Amniotic stem cell (primary cell): ENCODE measurements at places on chromosomes 2 and 18.

GRCh38 chr2:101625387-101625786, 72.1 kb upstream of the MAP4K4 start:
- DNase-seq: no peak

- DNase-seq: no peak
These were observed 68.5 kb upstream of the STK17B start for GRCh38 chr2:196239622-196240587.

DNA sequence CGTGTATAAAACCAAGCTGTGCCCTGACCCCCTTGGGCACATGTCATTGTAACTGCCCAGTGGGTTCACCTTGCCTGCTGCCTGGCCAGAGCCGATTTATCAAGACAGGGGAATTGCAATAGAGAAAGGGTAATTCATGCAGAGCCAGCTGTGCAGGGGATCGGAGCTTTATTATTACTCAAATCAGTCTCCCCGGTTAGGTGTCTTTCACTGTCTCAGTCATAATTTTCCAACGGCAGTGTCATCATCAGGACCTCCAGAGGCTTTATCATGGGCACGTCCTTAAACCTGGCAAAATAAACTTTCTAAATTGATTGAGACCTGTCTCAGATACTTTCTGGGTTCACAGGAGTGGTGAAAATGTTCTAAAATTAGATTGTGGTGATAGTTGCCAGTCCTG, 29.6 kb upstream of the PGAP1 start:
- DNase-seq: no peak

GRCh38 chr2:159549234-159549633, 67.1 kb downstream of the BAZ2B start:
- no peak for DNase-seq

- peak; percentile 17 for DNase-seq
These were observed 577 bp upstream of the TANC1 start for GRCh38 chr2:158967731-158968395.

- no peak for DNase-seq
These were observed 34.4 kb downstream of the LGALSL start for GRCh38 chr2:64488050-64488974.

GRCh38 chr2:238138331-238139195, at the start of gene KLHL30:
KLHL30 (plus strand) TSS chr2:238138668; CDS start chr2:238140755, 2,087 bp downstream.
- DNase-seq: no peak

- DNase-seq: no peak
These were observed 95.3 kb upstream of the NFATC1 start for GRCh38 chr18:79300413-79300812.

- DNase-seq: no peak
These were observed 146.5 kb downstream of the NCKAP5 start for GRCh38 chr2:133421516-133422324.
